Activated CD4-positive, alpha-beta T cell treated with anti-CD3 and anti-CD28 coated beads, Interleukin-2, amount 10 ng/mL, durations not matched to agents 7 days and 5 days (primary cell): ENCODE measurements at places on chromosomes 2 and 18. TPM values are rescaled to one million over a fixed set of nuclear protein-coding genes. Genes with fewer than 3 reads are reported as not detected.

TUBB8B gene
- total RNA-seq, result not detected

CCDC74B gene
- total RNA-seq, result 1.7 TPM

NAT8 gene
- total RNA-seq, result not detected

UGT1A3 gene
- total RNA-seq, result not detected

KATNAL2 gene
- 0.87 TPM for total RNA-seq

GRCh38 chr2:128558441-128558840 is 239.8 kb upstream of the HS6ST1 start:
- no peak for DNase-seq

- no peak for DNase-seq
These were observed 111.9 kb upstream of the LYPD6 start for GRCh38 chr2:149218497-149218896.

- DNase-seq, result no peak
These were observed 266.3 kb downstream of the CCDC85A start for GRCh38 chr2:56450047-56450446.

DNA sequence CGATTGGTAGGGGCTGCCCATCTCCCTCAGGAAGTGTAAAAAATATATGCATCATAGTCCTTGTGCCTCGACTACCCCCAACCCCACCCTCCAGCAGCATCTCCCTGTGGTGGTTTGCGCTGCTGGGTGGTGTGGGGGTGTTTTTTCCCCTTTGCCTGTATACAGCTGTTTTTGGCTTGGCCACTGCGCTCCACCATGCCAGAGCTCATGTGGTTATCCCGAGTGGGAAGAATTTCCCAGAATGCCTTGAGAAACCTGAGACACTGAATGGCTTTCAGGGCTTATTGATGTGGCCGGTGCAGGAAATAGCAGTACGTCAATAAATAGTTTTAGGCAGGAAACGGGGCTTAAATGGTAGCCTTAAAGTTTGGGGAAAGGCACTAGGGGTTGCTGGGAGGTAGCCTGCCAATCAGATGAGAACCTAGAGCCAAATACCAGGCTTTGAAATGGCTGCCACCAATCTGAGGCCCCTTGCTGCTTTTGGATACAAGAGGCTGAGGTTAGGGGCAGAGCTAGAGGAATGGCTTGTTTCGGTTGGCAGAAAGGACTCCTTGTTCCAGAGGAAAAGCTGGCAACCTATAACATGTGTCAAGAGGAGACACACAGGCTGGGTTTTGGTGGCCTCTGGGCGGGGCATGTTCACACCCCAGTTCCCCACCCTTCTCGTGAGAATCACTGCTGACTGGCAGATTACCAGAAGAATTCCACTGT is 144.1 kb downstream of the SMAD7 start:
- peak; percentile 50 for DNase-seq

DNA sequence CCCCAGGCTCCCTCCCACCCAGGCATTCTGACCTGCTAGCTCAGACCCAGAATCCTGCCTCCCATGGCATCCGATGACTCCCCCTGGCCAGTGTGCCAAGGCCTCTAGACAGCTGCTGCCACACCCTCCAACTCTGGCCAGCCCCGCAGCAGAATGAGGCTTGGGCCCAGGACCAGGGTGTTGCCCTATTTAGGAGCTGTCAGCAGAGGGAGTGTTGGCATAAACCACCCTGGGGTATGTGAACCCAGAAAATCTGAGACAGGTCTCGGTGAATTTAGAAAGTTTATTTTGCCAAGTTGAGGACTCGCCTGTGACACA is 134.3 kb downstream of the KLHL29 start:
- no peak for DNase-seq

- no peak for DNase-seq
These were observed 58.6 kb downstream of the NCK2 start for GRCh38 chr2:105803337-105803736.

GRCh38 chr18:56176751-56177150 is 461.6 kb downstream of the TXNL1 start:
- DNase-seq, result no peak

- peak; percentile 33 for DNase-seq
These were observed 86.6 kb downstream of the ASB1 start for GRCh38 chr2:238513346-238513745.

DNA sequence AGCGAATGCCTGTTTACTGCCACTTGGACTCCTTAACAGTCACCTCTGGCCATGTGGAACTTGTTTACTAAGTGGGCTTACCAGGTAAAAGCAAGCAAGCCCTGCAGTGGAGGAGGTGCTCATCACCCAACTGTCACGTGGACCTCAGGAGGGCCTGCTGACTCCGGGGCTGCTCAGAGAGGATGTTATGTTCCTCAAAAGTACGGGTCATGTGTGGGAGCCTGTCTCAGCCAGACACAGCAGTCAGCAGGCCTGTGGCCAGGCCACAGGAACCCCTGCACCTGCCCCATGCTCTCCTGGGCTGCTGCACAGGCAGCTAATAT is 36.2 kb downstream of the AMER3 start:
- no peak for DNase-seq
